NCI-H1105 (cell line): ENCODE measurements at places on chromosomes 16 and 17.

GRCh38 chr17:61756561-61756960 is 106.8 kb downstream of the BRIP1 start:
- DNase-seq = peak; percentile 69

DNA sequence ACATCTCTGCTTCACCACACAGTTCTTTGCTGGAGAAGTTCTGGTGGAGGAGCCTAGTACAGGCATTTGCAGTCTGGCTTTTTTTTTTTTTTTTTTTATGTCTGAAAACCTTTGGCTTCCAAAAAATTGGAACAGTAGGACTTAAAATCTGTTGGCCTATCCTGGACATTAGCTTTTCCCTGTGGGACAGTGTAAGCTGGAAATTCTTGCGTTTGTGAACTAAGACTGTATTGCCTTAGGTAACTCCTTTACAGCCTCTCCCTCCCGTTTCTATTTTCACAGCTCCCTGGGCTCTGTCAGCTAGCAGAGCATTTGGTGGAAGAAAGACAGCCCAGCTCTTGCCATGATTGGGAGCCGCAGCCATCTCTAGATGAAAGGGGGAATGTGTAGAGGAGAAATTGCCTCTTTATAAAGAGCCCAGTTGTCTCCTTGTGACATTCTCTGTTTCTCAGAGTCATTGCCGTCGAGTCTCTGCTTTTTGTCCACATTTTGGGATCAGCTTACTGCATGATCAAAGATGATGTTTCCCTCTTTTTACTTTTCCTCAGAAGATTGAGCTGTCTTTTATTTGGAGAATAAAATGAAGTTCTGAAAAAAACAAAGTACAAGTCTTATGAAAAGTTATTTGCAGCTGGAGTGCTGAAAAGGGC is 227.5 kb downstream of the SPECC1 start:
- no peak for DNase-seq

- DNase-seq = no peak
Measured at GRCh38 chr16:21650521-21650920, 1.9 kb downstream of the IGSF6 start.

GRCh38 chr16:27725236-27726000 is 175.5 kb downstream of the KATNIP start:
- DNase-seq = no peak

DNA sequence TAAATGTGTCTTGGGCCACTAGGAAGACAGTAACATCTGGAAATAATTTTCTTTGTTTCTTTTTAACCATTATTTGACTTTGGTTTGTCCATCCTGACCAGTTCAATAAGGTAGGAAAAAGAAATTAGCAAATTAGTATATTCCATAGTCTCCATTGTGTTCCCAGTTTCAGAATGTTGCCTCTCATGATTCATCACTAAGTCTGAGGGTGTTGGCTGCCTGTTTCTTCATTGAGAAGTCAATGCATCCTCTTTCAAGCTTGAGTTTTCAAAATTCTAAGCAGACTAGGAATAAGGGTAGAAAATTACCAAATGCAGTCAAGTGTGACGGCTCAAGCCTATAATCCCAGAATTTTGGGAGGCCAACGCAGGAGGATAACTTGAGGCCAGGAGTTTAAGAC is 41.9 kb downstream of the ZFHX3 start:
- no peak for DNase-seq

DNA sequence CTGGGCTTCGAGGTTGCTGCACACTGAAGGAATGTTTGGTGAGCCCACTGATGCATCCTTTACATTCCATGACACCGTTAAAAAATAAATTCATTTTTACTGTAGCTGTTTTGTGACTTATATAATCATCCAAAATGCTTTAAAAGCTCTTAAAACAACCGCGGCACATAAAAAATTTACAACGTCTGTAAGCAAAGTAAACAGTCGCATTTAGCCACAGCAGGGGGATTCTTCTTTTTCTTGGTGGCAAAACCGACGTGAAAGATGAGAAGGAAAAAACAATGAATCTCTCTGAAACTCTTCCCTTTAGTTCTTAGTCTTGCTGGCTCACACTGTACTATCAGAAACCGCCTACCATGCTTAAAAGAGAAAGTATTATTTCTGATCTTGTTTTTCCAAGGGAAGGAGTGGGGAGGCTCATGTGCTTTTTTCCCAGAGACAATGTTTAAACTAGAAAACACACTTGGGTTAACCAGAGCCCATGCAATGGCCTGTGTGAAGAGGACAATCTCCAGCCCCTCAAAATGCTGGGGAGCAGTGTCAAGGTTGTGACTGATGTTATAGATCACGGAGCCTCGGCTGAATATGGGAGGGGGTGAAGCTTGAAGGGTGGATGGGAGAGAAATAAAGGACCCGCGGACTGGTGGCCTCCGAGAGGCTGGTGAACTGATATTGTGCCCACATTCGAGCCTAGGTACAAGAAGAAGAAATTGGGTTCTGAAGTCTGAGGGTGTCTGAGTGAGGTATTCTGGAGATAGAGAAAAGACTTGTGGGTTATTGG is 91.1 kb downstream of the IRF8 start:
- no peak for DNase-seq

- DNase-seq = no peak
Measured at GRCh38 chr16:17747081-17747756, 276.5 kb upstream of the XYLT1 start.
